GM23338 (cell line): ENCODE measurements at places on chromosomes 7 and 10. TPM values are rescaled to one million over a fixed set of nuclear protein-coding genes. Genes with fewer than 3 reads are reported as not detected.

DNA sequence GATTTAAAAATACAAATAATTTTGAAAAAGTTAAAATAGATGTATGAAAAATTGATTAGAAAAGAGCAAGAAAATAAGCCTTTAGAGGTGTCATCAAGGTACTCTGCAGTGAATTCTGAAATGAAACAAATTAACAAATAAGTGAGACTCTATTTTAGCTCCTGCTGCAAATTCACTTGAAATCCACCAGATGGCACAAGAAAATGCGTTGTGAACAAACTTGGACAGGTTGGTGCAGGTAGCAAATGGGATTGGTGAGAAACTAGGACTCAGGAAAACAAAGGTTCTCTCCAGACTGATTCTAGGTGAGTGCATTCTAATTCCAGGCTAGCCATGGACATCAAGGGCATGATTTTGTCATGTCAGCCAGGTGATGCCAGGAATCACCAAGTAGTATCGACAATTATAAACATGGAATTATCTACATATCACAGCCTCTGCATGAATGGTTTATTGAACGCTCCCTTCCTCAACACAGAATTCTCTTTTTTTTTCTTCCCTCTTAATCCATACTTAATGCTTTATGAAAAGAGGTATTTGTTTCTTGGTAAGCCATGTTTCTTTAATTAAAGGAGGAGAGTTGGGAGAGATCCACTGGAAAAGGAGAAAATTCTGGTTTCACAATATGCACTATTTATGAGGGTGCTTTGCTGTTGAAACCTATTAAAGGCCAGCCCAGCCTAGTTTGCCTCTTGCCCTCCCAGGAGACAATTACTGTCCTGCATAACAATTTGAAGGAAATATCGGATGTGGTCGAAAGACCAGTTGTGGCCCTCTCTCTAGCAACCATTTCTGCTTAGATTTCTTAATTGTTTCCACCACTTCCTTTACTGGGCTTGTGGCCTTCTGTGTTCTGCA is 118.1 kb downstream of the ZNF365 start:
- peak; percentile 66 for DNase-seq
- no peaks in the 10 kb centered on the region for H3K36me3 ChIP-seq
- H3K4me1 ChIP-seq: no peaks in the 10 kb centered on the region
- H3K4me3 ChIP-seq: no peak overlapping the region
- no peaks in the 10 kb centered on the region for H3K27me3 ChIP-seq

The TMEM225B gene
- total RNA-seq: not detected in 2 replicates

GRCh38 chr7:123571684-123572083 is 14.1 kb upstream of the NDUFA5 start:
- no peak for DNase-seq
- H3K27ac ChIP-seq: no peak overlapping the region
- H3K36me3 ChIP-seq: no peaks in the 10 kb centered on the region

The SPDYE18 gene
- total RNA-seq: not detected in 2 replicates

- no peak overlapping the region for H3K4me3 ChIP-seq
- peaks cover 54% of the 10 kb centered on the region for H3K4me1 ChIP-seq
- peak; percentile 33 for DNase-seq
- no peaks in the 10 kb centered on the region for H3K27me3 ChIP-seq
Observed at GRCh38 chr10:74255214-74255613, 104.2 kb downstream of the ADK start.

GRCh38 chr10:132526676-132527075 is 10.9 kb upstream of the INPP5A start:
- H3K36me3 ChIP-seq: no peaks in the 10 kb centered on the region
- no peaks in the 10 kb centered on the region for H3K4me1 ChIP-seq
- H3K27me3 ChIP-seq: peaks cover 9% of the 10 kb centered on the region; the same call in 1 of the 2 replicates
- no peak overlapping the region for H3K27ac ChIP-seq
- H3K4me3 ChIP-seq: no peak overlapping the region

The DYNC1I1 gene
- total RNA-seq: 0.82 and 4.1 TPM in 2 replicates

The SPRN gene
- 0.31 TPM in 1 of 2 replicates, not detected in the other for total RNA-seq

The DENND2A gene
- total RNA-seq: 5.6 and 10.0 TPM in 2 replicates

GRCh38 chr10:34433241-34434076 is 381.6 kb downstream of the PARD3 start:
- H3K27me3 ChIP-seq: no peaks in the 10 kb centered on the region
- no peak overlapping the region for H3K4me3 ChIP-seq
- H3K36me3 ChIP-seq: no peaks in the 10 kb centered on the region
- peaks cover 14% of the 10 kb centered on the region for H3K4me1 ChIP-seq

The PDE1C gene
- 0.28 and 0.74 TPM in 2 replicates for total RNA-seq

DNA sequence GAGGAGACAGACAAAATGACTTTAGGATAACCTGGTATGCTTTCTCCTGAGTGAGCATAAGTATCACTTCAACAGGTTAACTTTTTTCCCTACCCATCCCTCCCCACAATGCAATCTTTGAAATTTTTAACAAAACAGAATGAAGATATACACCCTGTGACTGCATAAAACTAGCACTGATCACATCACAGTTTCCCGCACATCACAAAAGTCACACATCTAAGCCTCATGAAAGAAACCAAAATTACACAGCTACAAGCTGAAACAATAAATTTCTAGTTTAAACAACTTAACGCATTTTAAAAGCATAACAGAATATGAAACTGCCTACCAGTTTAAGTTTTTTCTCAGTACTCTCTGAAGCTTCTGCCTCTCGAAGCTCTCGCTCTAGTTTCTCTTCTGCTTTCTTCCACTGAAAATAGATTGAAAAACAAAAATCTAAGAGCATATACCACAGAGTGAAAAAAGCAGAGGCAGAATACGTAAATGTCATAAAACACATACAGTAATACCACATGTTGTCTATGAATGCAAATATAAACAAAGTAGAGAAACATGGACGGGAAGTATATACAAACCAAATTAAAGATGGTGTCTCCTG is 18.1 kb downstream of the NOC3L start:
- DNase-seq: no peak
- H3K4me3 ChIP-seq: no peak overlapping the region
- peaks cover 65% of the 10 kb centered on the region for H3K36me3 ChIP-seq
- no peaks in the 10 kb centered on the region for H3K27me3 ChIP-seq
- H3K4me1 ChIP-seq: no peaks in the 10 kb centered on the region

DNA sequence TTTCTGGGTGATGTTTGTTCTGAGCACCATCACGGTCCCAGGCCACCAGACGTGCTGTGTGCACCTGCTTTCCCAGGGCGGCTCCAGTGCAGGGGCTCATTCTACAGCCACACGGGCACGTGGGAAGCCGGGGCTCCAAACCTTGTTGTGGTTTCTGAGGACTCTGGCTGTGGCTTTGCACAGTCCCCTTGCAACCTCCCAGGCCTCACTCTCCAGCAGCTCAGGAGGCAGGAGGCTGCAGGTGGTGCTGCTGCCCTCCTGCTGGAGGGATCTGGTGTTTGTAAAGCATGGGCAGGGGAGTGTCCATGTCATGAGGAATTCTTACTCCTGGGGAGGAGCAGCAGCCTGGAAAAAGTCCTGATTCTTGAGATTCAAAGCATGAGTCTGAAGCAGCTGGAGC is 54.3 kb downstream of the INSYN2A start:
- no peak overlapping the region for H3K27ac ChIP-seq
- no peak overlapping the region for H3K4me3 ChIP-seq
- no peaks in the 10 kb centered on the region for H3K27me3 ChIP-seq

DNA sequence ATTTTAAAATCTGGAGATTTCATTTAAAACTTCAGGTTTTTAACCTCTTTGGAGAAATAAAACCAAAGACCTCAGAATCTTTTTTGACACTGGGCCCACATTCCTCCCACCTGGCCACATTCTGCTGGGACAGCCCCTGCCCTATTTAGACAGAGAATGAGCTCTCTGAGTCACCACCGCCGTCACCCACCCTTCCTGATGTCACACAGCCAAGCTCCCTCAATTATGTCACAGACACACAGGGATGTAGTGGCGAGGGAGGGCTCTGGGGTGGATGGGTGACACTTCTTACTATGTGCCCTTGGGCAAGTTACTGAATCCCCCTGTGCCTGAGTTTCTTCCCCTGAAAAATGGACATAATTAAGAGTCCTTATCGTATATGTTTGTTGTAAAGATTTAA is 162.6 kb downstream of the RAB11FIP2 start:
- H3K36me3 ChIP-seq: no peaks in the 10 kb centered on the region
- H3K4me1 ChIP-seq: peaks cover 16% of the 10 kb centered on the region
- no peak overlapping the region for H3K27ac ChIP-seq
- H3K27me3 ChIP-seq: no peaks in the 10 kb centered on the region
- no peak for DNase-seq

GRCh38 chr10:86872757-86873156 is 84.7 kb downstream of the MMRN2 start:
- H3K27ac ChIP-seq: peak overlapping the region; percentile 88
- no peak overlapping the region for H3K4me3 ChIP-seq
- H3K4me1 ChIP-seq: peaks cover 53% of the 10 kb centered on the region
- H3K27me3 ChIP-seq: no peaks in the 10 kb centered on the region

- no peaks in the 10 kb centered on the region; the same call in 1 of the 2 replicates for H3K4me1 ChIP-seq
- no peaks in the 10 kb centered on the region for H3K36me3 ChIP-seq
- DNase-seq: no peak
- H3K27me3 ChIP-seq: peaks cover 14% of the 10 kb centered on the region
Observed at GRCh38 chr7:45160417-45160881, 2.9 kb downstream of the RAMP3 start.

- no peak overlapping the region for H3K4me3 ChIP-seq
- H3K4me1 ChIP-seq: no peaks in the 10 kb centered on the region
- no peak overlapping the region for H3K27ac ChIP-seq
- DNase-seq: no peak
- no peaks in the 10 kb centered on the region for H3K27me3 ChIP-seq
- H3K36me3 ChIP-seq: no peaks in the 10 kb centered on the region
Observed at GRCh38 chr10:14775656-14776055, 959 bp upstream of the FAM107B start.

DNA sequence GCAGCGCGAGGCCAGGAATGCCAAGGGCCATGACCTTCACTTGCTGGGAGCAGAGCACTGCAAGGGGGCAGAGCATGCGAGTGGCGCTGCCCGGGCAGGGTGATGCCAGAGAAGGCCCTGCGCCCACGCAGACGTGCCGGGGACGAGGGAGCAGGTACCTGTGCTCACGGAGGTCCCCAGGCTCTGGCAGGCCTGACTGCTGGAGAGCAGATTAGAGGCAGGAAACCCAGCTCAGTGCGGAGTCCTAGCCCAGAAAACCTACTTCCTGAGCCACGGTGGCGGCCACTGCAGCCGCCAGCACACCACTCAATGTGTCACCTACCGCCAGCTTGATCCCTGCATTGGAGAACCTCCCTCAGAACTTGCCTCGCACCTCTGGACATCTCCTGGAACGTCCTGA is 148.4 kb downstream of the MAD1L1 start:
- no peaks in the 10 kb centered on the region for H3K27me3 ChIP-seq
- no peak overlapping the region for H3K4me3 ChIP-seq
- no peaks in the 10 kb centered on the region for H3K36me3 ChIP-seq
- no peaks in the 10 kb centered on the region for H3K4me1 ChIP-seq

The OPN4 gene
- total RNA-seq: not detected in 2 replicates

The ITPRID1 gene
- 0.27 and 0.45 TPM in 2 replicates for total RNA-seq

GRCh38 chr7:38211940-38212339 is 33.9 kb downstream of the STARD3NL start:
- DNase-seq: no peak
- H3K36me3 ChIP-seq: no peaks in the 10 kb centered on the region; the same call in 1 of the 2 replicates
- H3K27ac ChIP-seq: no peak overlapping the region
- H3K4me3 ChIP-seq: no peak overlapping the region
- peaks cover 31% of the 10 kb centered on the region for H3K4me1 ChIP-seq

DNA sequence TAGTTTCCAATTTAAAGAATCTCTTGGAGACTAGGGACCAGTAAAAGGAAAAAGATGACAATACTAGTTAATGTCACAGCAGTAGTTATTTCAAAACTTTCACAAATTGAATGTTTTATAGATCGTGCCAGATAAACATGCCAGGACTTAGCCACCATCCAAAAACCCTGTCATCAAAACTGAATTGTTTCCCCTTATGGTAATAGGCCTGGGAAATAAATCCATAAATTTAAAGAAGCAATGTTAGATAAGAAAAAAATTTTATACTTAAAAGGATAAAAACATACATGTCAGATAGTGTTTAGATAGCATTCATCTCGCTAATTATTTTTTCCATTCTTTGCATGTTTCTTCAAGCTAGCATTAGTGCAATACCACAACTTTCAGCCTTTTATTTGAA is 71.2 kb downstream of the SUGCT start:
- no peak overlapping the region for H3K27ac ChIP-seq
- no peaks in the 10 kb centered on the region for H3K27me3 ChIP-seq
- no peaks in the 10 kb centered on the region for H3K36me3 ChIP-seq
